ENCODE measurements at places on chromosomes 12 and 14.

- no peak for DNase-seq
Observed at GRCh38 chr12:15037091-15037687, 64.3 kb downstream of the PDE6H start.

DNA sequence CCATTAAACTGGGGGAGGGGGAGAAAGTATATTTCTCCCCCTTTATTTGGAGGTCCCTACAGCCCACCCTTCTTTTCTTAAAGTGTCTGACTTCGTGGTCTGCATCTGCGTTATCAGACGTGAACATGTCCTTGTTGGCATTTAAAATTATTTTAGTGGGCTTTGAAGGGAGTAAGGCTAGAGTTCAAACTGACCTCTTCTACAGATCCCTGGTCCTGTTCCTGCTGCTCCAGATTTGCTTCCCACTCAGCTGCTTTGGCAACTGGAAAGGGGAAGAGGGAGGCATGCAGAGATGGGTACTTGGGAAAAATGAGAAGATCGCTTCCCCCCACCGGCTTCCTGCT lies 611 bp upstream of the SIX6 start:
- DNase-seq = no peak

GRCh38 chr12:19263672-19264071 lies 134.1 kb downstream of the PLEKHA5 start:
- DNase-seq = no peak

- DNase-seq = no peak
Observed at GRCh38 chr14:38387821-38388220, 131.9 kb upstream of the CLEC14A start.

- no peak for DNase-seq
Observed at GRCh38 chr12:93978553-93978952, 169.8 kb upstream of the PLXNC1 start.

- DNase-seq = no peak
Observed at GRCh38 chr12:125689576-125690410, 624.6 kb downstream of the AACS start.

- DNase-seq = no peak
Observed at GRCh38 chr12:126434412-126434985, 1369.3 kb downstream of the AACS start.

DNA sequence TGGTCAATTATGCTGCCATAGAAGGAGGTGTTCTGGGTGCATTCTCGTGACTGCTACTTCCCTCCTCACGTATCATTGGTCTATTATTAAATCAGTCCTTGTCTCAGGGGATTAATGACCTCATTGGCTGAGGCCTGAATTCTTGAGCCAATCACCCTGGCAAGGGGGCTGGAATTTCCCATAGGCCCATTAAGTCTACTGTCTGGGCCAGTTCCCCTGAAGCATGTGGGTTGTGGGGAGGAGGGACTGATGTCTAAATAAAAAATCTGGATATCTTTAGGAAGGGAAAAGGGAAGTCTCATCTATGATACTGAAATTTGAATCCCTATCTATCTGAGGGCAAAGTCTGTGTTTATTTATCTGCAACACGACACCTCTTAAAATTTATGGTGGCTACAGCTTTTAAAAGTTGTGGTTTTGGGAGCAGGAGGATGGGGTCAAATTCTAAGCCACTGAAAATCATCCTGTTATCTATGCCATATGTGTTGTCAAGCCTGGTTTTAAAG lies 71.9 kb downstream of the DYRK2 start:
- no peak for DNase-seq

- no peak for DNase-seq
Observed at GRCh38 chr14:84312551-84312950, 1217.4 kb upstream of the FLRT2 start.

- no peak for DNase-seq
Observed at GRCh38 chr12:91944637-91945036, 201.0 kb downstream of the BTG1 start.

DNA sequence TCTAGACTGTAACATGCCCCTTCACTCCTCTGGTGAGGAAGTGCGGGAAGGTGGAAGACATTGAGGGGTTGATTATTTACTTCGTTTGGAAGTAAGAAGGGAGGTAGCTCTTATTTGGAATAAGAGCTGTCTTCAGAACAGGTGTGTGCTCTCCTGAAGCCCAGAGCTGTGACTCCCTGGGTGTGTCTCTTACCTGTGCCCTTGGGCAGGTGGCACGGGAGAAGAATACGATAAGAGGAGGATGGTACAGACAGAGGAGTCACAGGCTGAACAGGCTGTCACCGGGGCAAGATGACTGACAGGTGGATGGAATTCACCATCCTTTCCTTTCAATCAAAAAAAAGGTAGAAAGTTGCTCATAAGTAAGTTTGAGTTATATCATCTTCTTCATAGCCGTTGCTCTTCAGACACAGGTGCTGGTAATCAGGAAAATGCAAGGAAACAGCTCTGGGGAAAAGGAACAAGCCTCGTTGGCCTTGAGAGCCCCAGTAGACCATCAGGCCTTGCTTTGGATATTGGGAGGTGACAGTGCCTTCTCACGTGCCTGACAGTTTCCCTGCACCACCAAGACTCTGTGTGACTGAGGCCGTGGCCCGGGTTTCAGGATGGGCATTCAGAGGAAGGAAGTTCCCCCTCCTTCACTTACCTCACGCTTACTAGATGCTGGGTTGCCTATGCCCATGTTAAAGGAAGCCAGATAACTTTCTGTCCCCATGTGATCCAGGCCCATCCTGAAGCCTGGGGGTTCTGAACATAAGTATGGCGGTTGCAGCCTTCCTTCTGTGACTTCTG lies 120.4 kb downstream of the ETV6 start:
- DNase-seq = no peak

- DNase-seq = no peak
Observed at GRCh38 chr14:101364503-101365328, 196.6 kb upstream of the DIO3 start.

- DNase-seq = no peak
Observed at GRCh38 chr12:6542209-6543009, 8.1 kb downstream of the GAPDH start.

DNA sequence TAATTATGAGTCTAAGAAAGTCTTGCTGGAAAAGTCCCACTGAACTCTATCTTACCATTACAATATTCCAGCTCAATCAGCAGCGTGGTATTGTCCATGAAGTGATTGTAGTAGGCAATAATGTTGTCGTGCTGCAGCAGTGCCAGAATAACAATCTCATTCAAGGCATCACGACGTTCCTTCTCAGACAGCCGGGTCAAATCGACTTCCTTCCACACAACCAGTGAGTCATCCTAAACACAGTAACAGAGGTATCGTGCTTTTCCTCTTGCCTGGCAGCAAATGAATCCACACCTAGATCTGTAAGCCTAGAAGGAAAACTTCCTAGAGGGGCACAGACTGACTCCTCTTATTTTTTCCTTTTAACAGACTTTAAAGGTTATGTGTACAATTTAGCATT lies 2.9 kb downstream of the NEK9 start:
- no peak for DNase-seq

Data from activated naive CD8-positive, alpha-beta T cell treated with anti-CD3 and anti-CD28 coated beads, Interleukin-2, amount 50 U/mL, for 16 hours (primary cell).